ENCODE measurements at places on chromosomes 7 and 10. TPM values are rescaled to one million over a fixed set of nuclear protein-coding genes. Genes with fewer than 3 reads are reported as not detected.

Gene ZNF746
- 0.20 TPM for polyA plus RNA-seq

Gene TMEM213
- polyA plus RNA-seq = not detected

Gene ZNF655
- 55.4 TPM for polyA plus RNA-seq

Gene FIGNL1
- 26.2 TPM for polyA plus RNA-seq

Gene COL17A1
- polyA plus RNA-seq = not detected

Gene PTN
- polyA plus RNA-seq = not detected

Gene GRM3
- not detected for polyA plus RNA-seq

Gene GALNT17
- not detected for polyA plus RNA-seq

Gene GTF2IRD2
- 34.6 TPM for polyA plus RNA-seq

Gene DDC
- not detected for polyA plus RNA-seq

Gene PRSS37
- not detected for polyA plus RNA-seq

Gene WEE2
- polyA plus RNA-seq = 0.52 TPM

Gene LLCFC1
- polyA plus RNA-seq = not detected

Gene WIPF3
- not detected for polyA plus RNA-seq

Gene CASP2
- 4.2 TPM for polyA plus RNA-seq

Gene CNTNAP2
- 132 TPM for polyA plus RNA-seq

Gene ECHDC3
- 1.9 TPM for polyA plus RNA-seq

Gene GATA3
- polyA plus RNA-seq = not detected

Gene KDM7A
- 10.1 TPM for polyA plus RNA-seq

Gene CDC14C
- polyA plus RNA-seq = not detected

Gene LMTK2
- polyA plus RNA-seq = 1.4 TPM
